Nephron progenitor cell (in vitro differentiated cells): ENCODE measurements at places on chromosomes 1 and 21.

GRCh38 chr1:12113433-12114339 lies 50.6 kb downstream of the TNFRSF8 start:
- no peak for DNase-seq

- no peak for DNase-seq
Observed at GRCh38 chr1:94738371-94738770, 81.8 kb upstream of the SLC44A3 start.

DNA sequence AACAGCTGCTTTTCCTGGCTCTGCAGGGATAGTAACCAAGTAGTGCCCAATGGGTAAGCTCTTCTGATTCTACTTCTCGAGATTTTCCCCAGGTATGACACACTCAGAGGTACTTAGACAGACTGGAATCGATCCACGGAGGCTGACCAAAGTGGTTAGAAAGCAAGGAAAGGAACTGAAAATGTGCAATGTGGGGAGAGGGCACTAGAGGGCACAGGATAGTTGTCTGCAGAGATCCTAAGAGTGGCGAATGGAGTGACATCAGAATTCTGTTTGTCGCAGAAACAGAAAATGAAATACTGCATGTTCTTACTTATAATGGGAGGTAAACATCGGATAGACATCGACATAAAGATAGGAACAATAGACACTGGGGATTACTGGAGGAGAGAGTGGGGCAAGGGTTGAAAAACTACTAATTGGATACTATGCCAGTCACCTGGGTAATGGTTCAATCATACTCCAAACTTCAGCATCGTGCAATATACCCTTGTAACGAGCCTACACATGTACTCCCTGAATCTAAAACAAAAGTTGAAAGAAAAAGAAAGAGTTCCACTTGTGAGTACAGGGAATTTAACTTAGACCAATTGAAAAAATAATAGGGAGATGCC lies 23.3 kb downstream of the CYP2J2 start:
- peak; percentile 24 for DNase-seq

DNA sequence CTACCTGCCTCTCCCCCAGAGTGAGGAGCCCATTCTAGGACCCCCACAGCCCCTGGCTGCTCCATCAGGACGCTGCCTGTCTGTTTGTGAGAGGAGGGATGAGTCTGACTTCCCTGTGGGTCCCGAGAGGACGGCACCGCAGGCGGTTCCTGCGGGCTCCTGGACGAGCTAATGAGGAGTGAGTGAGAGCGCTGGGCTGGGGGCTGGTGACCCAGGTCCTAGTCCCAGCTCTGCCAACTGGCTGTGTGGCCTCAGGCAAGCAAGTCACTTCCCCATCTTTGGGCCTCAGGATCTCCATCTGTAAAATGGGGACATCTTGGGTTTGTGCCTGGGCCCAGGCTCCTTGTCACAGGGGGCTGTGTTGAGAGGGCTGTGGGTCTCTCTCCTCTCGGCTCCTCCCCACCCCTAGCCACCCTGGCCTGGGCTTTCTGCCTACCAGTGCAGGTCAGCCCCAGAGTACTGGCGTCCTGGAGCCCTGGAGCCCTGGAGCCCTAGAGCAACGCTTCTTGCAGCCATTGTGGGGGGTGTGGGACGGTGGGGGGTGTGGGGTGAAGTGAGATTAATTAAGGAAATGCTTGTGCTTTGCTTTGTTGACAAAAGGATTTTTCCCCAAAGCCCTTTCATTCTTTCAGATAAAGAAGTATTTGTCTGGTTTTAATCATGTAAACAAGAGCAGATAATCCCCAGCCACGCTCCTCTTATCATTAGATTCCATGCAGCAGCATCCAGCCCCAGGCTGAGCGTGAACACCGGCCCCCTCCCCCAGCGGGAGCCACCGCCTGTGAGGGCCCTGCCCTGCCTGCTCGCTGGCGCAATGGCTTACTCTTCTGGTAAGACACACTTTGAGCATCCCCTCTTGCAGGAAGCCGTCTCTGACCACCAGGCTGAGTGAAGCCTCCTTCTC lies 26.8 kb downstream of the SLC1A7 start:
- DNase-seq, result peak; percentile 33

- DNase-seq, result no peak
Observed at GRCh38 chr1:182570611-182570970, 18.5 kb downstream of the RNASEL start.

GRCh38 chr1:112337028-112337531 lies 58.9 kb upstream of the CTTNBP2NL start:
- peak; percentile 34 for DNase-seq

DNA sequence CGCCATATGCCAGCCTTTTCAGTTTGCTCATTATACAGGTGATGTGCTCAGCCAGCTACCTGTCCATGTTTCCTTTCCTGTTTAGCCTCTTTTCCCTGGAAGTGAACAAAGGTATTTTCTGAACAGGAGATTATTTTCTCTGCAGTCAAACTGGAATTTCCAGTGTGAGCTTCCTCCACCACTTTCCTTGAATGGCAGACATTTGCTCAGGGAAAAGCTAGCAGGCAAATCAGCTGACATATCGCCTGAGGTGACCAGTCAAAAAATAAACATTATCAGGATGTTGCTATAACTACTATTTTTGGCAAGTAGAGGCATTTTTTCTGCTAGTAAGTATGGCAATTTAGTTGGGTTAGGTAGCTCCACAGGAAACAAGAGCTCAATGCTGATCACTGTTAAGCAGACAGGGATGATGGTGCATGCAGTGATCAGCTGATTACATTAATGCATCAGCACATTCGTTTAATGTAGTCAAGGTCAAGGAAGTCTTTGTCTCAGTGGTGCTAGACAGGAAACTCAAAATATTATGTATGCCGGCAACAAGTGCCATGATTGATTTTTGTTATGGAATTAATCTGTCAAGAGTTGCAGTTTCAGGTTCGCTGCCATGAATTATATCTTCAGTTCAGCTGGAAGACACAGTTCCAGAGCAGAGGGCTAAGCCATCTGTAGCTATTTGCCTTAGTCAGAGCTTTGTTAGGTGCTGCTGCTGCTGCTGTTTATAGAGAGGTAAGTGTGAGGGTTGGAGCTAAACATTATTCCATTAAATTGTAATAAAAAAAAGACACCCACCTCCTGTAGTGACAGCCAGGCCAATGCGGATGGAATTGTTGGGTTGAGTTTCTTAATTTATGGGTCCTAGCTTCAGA lies 179.7 kb upstream of the ST6GALNAC5 start:
- DNase-seq, result no peak

DNA sequence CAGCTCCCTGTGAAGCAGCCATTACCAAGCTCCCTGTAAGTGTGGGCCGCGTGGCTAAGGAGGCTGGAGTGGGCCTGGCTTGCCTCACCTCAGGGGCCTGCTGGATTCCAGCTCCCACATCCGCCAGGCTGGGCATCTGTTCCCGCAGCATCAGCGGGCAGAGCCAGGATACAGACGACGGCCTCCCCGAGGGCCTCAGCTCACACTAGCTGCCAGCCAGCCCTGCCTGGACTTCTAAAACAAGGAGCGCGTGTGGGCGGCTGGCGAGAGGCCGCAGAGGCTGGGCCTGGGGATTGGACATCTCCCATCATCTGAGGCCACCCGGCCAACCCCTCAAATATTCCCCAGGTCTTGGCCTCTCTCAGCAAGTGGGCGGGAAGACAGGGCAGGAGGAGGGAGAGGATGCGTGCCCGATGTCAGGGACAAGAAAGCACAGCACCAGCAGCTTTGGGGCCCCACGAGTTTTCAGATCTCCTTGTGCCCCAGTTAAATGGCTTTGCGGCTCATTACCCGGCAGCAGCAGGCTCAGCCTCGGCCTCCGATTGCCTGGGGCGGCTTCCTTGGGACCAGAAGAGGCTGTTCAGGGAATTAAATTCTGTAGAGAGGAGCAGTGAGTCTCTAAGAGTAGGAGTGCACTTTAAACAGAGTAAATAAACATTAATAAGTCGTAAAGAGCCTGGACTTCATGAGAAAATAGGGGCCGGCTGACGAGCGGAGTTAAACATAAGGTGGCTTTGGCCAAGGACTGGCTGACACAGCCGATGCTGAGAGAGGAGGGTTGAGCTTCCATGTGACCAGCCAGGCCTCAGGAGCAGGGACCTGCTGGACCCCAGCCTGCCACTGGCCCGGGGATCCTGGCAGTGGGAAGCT lies 208.9 kb upstream of the C1orf174 start:
- DNase-seq, result peak; percentile 24

- no peak for DNase-seq
Observed at GRCh38 chr1:150804671-150805070, 3.4 kb downstream of the CTSK start.

GRCh38 chr1:248416226-248416625 lies 13.4 kb downstream of the OR2T1 start:
- DNase-seq, result no peak

- no peak for DNase-seq
Observed at GRCh38 chr1:170307426-170307825, 161.7 kb downstream of the NTMT2 start.

- no peak for DNase-seq
Observed at GRCh38 chr1:30450148-30450817, 273.1 kb downstream of the MATN1 start.

GRCh38 chr1:78715181-78715661 lies 65.6 kb downstream of the IFI44 start:
- DNase-seq, result no peak

DNA sequence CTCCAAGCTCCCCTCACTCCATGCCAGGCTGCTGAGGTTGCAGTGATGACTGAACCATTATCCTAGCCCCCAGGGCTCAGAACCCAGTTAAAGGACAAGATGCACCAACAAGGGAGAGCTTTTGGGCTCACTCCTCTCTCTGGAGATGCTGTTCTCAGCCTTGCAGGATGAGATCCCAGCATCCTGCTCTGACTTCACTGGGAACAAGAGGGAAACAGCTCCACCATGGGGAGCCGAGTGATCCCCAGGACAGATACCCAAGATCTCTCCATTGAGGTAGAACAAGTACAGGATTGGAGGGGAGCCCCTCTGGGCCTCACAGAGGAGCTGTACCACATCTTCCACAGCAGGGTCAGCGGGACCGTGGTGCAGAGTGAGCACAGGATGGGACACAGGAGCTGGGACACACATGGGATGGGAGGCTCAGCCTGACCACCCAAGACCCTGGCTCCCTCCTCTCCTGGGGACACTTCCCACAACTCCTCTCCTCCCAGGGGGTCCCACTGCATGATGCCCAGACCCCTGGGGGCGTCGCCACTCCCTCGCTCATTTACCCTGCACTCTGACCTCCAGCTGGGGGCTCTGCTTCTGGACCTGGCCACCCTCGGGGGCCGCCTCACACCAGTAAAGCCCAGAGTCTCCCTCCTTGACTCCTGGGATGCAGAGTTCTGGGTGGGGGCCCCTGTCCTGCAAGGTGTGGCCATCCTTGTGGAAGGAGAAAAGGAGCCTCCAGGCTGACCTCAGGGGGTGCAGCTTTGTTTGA lies 18.6 kb upstream of the SLAMF9 start:
- DNase-seq, result no peak

GRCh38 chr1:47759936-47760629 lies 237.1 kb downstream of the TRABD2B start:
- DNase-seq, result no peak

DNA sequence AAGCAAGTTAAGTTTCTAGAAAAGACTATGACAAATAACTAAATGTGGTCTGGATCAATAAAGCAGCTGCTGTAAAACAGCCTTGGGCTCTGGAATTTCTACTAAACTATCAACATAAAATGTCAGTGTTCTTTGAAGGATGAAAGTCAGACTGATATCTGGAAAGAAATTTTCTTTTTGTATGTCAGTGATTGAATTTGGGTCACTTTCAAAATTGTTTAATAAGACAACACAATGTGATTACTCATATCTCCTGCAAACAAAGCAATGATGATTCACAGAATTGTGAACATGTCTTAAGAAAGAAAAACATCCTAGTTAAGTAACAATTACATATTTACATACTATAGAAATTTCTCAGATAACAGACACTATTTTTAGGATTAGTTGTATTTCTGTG lies 826.4 kb downstream of the PLA2G4A start:
- DNase-seq, result no peak

- no peak for DNase-seq
Observed at GRCh38 chr1:117686907-117687306, 81.1 kb downstream of the TENT5C start.

DNA sequence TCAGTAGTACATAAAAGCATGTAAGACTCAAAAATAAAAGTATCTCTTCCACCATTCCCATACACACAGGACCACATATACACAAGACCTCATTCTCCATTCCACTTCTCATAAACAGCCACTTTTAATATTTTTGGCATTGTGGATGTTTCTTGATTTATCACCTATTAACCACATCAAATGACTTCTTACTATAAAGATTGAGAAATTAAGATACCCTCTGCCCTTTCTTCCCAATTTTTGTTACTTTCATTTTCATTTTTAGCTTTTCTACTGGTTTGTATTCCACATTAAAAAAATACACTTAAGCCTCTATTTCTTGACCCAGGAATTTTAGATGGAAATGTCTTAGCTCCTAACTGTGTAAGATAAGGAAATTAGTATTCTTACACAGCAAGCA lies 22.8 kb downstream of the AKT3 start:
- DNase-seq, result no peak

DNA sequence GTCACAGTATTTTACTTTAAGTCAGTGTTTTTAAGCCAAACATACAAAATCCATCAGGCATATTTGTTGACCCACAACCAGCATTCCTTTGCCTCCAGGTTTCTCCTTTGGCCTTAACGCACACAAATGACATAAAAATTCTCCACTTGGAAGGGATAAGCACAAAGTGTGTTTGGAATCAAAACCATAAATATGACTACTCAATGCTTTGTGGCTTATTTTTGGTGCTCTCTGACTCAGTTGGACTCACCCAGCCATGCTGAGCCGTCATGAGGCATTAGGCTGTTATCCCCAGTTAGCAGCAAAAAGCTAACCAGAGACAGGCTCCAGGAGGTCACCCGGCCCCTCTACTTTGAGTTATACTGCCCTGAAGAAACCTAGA lies 948 bp downstream of the PRUNE1 start:
- DNase-seq, result no peak

- DNase-seq, result no peak
Observed at GRCh38 chr1:37073854-37074379, 39.6 kb upstream of the GRIK3 start.

DNA sequence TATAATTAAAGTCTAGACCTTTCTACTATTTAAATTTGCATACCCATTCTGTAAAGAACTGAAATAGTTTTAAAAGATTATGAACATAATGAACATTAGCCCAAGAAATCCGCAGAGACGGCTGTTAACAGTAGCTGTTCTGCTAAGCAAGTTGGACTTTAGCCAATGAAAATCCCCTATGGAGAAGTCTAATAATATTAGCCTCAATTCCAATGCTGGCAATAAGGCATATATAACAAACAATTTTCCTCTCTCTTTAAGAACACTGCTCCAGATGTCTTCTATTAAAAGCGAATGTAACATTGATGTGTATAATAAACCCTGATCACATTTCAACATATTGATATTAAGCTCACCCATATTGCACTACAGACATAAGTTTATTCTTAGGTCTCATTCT lies 221.3 kb upstream of the KCTD3 start:
- no peak for DNase-seq

- no peak for DNase-seq
Observed at GRCh38 chr1:65541865-65542264, 121.4 kb downstream of the LEPR start.

DNA sequence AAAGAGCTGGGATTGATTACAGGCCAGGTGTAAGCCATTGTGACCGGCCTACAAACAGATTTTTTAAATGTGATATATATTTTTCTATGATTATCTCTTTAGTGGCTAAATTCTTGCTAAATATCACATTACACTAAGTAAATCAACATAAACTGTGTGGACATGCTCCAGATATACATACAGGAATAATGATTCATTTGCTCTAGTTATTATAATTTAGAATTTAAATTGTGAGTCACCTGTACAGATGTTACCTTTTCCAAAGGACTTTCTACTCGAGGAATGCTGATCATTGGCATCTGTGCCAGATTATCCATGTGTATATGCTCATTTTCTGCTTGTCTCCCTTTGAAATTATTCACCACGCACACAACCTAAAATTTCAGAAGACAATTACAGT lies 90.1 kb downstream of the PLPPR5 start:
- no peak for DNase-seq

GRCh38 chr1:67169496-67169895 lies 3.2 kb downstream of the IL23R start:
- DNase-seq, result no peak
